ENCODE measurements at places on chromosomes 12 and 14.

DNA sequence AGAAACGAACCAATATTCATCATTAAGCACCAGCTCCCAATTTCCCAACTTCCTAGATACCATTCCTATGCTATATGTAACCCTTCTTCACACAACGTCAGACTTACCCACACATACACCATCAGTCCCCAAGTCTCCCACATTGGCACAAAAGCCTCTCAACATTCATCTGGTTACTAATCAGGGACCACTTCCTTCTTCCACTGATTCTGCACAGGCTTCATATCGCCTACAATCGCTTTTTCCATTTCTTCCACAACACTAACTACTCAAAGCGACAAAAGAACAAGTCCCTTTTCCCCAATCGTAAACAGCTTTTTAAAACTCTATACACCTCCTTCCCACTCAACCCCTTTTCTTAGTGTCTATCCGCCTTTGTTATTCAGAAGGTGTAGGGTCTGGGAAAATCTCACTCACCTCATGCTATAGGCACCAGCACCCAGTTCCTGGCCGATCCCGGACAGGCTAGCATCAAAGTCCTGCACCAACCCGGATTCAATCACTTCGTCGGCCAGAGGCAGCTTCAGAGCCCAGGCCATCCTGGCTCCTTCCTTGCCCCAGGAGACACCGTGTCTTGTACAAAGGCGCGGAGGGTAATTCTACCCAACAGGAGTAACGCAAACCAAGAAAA, 936 bp downstream of the TFCP2 start:
- no peak for DNase-seq

- DNase-seq: no peak
Measured at GRCh38 chr14:63243646-63244045, 39.4 kb downstream of the RHOJ start.

GRCh38 chr14:104641753-104642539, 37.4 kb upstream of the TMEM179 start:
- no peak for DNase-seq

DNA sequence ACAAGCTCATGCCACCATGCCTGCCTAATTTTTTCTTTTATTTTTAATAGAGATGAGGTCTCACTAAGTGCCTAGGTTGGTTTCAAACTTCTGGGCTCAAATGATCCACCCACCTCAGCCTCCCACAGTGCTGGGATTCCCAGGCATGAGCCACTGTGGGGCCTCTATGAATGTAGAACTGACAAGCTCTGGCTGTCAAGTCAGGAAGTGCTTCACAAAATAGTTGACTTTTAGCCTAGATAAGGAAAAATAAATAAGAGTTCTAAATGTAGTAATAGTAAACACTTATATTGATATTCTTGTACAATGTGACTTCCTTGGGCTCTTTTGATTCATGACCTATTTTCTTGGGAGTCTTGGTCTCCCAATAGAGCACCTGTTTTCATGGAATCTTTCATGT, 40.0 kb downstream of the RMST start:
- DNase-seq: no peak

- no peak for DNase-seq
Measured at GRCh38 chr14:50452979-50453705, 56.5 kb upstream of the CDKL1 start.

- DNase-seq: no peak
Measured at GRCh38 chr12:110065540-110065939, 17.2 kb upstream of the C12orf76 start.

DNA sequence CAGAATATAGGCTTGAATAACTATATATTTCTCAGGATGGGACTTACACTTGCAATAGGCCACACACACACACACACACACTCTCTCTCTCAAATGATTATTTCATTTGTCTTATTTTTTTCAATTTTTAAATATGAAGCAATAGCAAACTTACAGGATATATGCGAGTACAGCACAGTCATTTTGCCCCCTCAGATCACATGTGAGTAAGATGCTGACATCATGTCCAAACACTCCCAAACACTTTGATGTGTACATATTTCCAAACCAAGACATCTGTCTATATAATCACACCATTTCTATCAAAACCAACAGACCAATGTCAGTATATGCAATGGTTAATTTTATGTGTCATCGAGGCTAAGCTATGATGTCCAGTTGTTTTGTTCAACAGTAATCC, 1535.9 kb upstream of the FLRT2 start:
- DNase-seq: no peak

- DNase-seq: no peak
Measured at GRCh38 chr12:43728117-43728516, 30.5 kb downstream of the PUS7L start.

- DNase-seq: no peak
Measured at GRCh38 chr12:93766796-93767523, 89.8 kb downstream of the CRADD start.

DNA sequence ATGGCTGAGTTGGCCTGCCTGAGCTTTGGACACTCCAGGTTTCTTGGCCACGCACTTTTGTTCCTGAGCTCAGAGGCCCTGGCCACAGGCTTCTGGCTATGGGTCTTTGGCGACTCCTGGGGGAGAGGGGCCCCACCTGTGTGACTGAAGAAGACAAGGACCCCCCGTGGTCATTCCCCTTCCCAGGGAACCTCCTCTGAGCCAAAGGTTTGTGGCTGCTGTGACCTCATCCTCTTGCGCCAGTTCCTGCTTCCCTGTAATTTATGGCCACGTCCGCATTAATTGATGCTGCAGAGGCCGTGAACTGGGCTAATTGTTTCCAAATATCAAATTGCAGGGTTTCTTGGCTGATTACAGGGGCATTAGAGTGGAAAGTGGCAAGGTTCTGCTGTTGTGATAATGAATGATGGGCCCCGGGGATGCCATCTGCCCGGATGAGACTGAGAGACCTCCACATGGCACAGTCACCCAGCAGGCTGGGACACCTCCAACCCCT, 27.6 kb upstream of the NOS1 start:
- DNase-seq: no peak

GRCh38 chr12:41334390-41334789, 146.3 kb downstream of the PDZRN4 start:
- DNase-seq: no peak

- DNase-seq: no peak
Measured at GRCh38 chr12:131535779-131536178, 175.1 kb upstream of the SFSWAP start.

GRCh38 chr12:66629138-66629870, 49.6 kb downstream of the GRIP1 start:
- DNase-seq: no peak

- DNase-seq: no peak
Measured at GRCh38 chr14:62645649-62646048, 399.6 kb downstream of the KCNH5 start.

- DNase-seq: no peak
Measured at GRCh38 chr12:127742231-127742630, 524.7 kb upstream of the TMEM132C start.

DNA sequence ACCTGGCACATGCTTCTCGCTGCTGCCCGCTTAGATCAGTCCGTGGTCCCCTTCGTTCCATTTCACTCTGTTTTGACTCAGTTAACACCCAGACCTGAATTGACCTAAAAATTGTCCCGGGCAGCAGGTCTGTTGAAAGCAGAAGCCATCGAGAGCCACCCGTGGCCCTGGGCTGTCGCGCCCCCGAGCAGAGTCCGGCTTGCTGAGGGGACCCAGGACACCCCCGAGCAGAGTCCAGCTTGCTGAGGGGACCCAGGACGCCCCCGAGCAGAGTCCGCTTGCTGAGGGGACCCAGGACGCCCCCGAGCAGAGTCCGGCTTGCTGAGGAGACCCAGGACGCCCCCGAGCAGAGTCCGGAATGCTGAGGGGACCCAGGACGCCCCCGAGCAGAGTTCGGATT, 50.2 kb upstream of the GALNT9 start:
- DNase-seq: no peak

DNA sequence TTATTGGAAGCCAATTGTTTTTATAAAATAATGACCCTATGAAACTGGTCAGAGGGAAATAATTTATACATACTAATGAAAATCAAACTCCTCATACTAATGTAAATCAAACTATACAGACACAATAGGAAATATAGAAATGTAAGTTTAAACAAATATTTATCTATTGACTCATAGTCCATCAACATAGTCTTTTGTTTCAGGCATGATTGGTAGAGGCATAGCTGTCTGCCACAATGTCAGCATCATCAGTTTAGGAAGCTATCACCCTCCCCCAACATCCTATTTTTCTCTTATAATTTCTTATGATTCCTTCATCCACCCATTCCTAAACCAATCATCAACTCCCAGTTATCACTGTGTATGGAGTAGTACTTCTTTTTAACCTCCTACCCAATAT, 117.7 kb downstream of the SLC38A6 start:
- no peak for DNase-seq

DNA sequence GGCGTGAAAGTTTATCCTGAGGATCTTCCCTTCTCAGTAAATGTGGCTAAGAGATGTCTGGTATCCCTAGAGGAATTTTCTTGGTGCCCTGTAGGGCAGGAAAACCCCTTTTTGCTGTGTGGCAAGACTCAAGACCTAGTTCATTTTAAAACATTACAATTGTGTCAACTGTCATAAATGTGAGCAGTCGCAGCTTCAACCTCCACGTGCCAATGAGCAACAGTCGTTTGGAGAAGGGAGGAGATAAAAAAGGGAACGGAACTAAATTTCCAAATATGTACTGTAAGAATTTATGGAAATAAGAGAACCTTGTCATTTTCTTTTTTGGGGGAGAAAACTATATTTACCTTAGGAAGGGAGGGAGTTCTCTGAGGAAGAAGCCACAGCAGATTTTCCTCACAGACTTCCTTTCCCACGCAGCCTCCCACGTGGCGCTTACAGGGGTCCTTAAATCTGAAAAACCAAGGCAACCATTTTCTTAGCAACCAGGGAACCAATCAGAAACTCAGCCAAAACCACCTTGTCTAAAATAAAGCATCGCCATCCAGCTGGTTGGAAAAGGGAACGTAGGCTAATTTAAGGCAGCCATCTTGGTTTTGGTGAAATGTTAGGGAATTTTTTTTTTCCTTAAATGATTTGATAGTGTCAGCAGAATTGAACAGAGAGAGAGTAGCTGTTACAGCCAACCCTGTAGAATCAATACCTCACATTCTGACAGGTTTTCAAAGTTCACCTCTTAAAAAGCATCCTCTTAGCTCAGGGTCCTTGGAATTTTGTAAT, 99.1 kb downstream of the FIGNL2 start:
- no peak for DNase-seq

- DNase-seq: no peak
Measured at GRCh38 chr12:109020796-109021380, at the start of gene SVOP. SVOP (minus strand) TSS chr12:109021068; CDS start chr12:109020868, 200 bp downstream.

- no peak for DNase-seq
Measured at GRCh38 chr14:57209561-57209960, 59.1 kb downstream of the EXOC5 start.

GRCh38 chr12:26799741-26800140, 33.3 kb downstream of the ITPR2 start:
- DNase-seq: no peak

GRCh38 chr12:10212739-10213131, at the start of gene GABARAPL1:
GABARAPL1 (plus strand) TSS chr12:10212877; CDS start chr12:10213130, 253 bp downstream.
- no peak for DNase-seq

DNA sequence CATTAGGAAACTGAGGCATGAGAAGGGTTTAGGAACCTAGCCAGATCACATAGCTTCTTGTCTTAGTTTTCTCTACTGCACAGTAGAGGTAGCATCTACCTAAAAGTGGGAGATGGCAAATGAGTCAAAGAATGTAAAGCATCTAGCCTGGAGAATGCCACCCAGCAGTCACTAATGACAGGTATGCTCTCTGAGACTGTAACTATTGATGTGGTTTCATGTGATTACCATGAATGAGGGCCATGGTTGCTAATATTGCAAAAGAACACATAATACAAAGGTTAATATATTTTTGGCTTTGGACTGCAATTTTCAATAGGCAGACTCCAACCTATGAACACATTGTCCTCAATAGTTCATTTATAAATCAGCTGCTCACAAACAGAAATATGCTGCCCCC, 389.9 kb downstream of the GRIN2B start:
- DNase-seq: no peak

DNA sequence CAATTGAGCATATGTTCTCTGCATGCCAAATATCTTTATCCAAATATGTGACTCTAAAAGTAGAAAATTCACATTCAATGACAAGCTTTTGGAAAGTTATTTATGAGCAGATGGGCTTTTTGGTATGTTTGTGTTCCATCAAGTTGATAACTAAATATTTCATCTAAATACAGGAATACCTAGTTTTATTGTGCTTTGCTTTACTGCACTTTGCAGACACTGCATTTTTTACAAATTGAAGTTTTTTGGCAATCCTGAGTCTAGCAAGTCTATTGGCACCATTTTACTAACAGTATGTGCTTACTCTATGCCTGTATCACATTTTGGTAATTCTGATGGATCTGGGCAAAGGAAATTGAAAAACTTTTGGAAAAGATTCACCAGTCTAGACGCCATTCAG, 133.8 kb downstream of the ATXN7L3B start:
- DNase-seq: no peak

DNA sequence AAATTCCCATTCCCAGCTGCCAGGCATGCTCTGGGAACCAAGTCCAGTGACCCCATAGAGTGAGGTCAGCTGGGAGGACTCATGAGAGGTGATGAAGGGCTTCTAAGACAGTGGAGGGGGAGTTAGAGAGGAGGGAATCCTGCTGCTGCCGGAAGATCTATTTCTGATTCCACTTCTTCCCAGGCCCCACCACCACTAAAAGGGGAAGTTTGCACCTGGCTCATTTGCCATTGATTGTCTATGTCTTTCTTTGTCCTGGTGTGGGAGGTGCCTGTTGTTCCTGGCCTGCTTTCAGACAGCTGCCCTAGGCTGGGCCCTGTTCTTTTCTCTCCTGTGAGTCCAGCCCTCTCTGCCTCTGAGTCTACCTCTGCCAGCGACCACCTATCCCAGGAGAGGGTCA, 3.0 kb upstream of the KRT6A start:
- no peak for DNase-seq

DNA sequence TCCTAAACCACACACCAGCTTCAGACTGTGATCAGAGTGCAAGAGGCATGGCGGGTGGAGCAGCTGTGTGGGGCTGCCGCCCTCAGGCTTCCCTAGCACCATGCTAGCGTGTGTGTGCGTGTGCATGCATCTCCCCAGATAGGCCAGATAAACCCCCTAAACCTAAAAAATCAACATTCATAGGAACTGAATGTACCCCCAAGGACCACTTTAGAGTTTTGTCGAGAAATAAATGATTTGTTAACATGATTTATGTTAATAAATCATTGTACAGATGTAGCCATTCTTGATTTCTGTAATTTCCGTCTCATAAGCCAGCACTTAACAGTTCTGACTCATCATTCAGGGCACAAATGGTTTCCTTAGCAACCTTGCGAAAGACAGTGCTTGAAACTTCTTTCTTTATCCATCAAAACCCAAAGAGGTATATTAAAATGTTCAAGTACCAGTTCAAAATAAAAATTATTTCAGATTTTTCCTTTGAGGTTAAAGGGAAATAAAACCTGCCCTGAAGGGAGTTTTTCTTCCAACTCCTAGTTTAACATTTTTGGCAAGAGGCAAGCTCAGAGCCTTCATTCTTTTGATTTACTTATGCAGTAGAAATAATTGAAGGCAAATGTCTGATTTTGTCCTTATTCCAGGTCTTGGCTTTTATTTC, 206.2 kb upstream of the RGS6 start:
- DNase-seq: no peak

All from Panc1 (cell line).